ENCODE measurements at places on chromosomes 7 and 10.

DNA sequence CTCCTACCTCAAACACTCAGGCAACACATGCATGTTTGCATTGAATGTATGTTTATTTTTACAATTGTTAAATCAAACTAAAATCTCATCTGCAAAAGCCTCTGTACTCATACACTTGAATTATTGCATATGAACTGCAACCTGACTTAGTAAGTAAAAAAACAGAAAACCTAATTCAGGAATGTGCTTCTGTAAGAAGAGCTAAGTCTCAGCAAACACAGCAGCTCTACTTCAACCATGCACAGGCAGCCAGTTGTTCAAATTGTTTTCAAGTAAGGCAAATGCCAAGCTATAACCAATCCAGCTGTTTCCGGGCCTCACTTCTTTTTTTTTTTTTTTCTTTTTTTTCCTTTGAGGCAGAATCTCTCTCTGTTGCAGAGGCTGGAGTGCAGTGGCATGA, 93.5 kb upstream of the MALRD1 start:
- no peak for DNase-seq

- no peak for DNase-seq
Observed at GRCh38 chr7:159017741-159018140, 126.9 kb downstream of the VIPR2 start.

- no peak for DNase-seq
Observed at GRCh38 chr7:156058248-156058647, 246.0 kb upstream of the SHH start.

DNA sequence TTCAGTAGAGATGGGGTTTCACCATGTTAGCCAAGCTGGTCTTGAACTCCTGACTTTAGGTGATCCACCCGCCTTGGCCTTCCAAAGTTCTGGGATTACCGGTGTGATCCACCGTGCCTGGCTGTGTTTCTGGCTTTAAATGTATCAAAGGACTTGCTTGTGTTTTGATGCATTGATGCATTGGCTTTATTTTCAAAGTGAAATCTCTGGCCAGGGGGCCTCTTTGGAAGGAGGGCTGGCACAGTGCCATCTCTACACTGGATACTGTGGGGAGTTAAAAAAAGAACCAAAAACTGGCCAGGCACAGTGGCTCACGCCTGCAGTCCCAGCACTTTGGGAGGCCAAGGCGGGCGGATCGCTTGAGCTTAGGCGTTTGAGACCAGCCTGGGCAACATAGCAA, 16.0 kb downstream of the MNX1 start:
- no peak for DNase-seq

DNA sequence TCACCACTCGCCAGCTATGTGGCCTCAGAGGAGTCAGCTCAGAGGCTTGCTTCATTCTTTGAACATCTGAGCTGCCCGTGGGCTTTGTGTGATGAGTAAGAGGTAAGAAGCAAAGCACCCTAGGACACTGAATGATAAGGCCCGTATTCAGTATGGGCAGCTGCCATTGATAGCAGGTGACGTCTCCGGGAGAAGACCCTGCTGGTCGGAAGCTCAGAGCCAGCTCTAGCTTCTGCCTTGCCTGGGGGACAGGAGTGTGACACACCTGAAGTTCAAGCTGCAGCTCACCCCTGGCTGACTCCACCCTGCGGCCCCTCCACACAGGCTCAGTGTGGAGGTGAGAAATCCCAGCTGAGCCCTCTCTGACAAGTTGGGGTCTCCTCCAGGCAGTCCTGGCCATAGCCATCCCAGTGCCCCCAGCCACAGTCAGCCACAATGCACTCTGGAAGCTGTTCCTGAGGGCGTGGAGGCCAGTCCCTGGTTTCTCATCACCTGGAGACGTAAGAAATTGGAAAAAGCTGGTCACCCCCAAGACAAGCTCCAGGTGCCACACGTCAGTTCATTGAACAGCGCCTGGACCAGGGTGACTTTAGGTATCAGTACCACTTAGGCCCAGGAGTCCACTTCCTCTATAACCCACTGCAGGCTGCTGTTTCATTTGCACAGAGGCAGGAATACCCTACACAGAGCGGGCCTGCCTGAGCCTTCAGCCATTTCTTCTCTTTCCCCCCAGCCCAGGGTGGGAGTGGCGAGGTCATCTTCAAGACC, 164.9 kb upstream of the RHEB start:
- no peak for DNase-seq

DNA sequence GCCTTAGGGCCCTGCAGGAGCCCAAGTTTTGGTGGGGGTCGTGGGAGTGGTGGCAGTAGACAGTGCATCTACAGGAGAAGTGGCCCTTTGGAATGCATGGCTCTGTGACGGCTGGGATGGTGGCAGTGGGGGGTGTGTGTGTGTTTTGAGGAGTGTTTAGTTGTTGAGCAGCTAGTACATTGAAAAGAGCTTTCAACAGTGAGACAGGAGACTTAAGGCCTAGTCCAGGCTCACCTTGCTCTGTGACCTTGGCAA, 27.1 kb downstream of the ZNF775 start:
- DNase-seq, result no peak

DNA sequence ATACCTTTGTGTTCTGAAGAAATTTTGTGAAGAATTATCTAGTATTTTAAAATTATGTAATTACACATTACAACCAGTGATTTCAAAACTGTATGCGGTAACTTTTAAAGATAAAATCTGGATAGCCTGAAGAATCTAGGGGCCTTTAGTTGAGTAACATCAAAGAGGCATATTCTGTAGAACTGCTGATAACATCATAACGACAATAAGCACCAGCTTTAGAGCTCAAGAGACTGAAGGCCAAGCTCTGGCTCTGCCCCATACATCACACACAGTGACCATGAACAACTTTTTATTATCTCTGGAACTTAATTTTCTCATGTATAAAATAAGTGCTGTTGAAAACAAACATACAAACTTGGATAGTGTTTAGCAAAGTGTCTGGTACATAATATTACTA, 121.1 kb upstream of the RHOBTB1 start:
- no peak for DNase-seq

DNA sequence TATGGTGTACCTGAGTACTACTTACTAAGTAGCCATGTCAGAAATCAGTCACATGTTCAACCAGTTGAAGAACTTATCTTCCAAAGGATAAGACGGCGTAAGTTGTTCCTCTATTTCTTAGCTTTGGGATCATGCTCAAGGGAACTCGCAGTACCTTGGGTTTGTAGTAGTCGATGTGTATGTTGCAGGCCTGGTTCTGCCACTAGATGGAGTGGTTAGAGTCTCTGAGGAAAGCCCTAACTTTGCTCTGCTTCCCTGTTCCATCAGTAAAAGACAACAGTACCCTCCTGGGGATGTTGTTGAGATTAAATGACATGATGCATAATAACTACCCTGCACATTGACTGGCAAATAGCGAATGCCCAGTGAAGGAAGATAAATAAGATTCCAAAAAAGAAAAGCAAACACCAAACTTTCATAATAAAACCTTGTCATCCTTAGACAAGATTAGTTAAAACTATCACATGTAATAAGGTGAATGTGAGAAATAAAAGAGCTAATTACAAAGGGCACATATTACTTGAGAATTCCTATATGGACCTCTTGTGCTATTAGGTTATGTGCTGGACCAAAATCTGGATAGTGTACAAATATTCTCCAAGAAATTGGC, 165.9 kb downstream of the ABCA13 start:
- DNase-seq, result no peak

GRCh38 chr10:33459602-33460001, 125.1 kb upstream of the NRP1 start:
- no peak for DNase-seq

DNA sequence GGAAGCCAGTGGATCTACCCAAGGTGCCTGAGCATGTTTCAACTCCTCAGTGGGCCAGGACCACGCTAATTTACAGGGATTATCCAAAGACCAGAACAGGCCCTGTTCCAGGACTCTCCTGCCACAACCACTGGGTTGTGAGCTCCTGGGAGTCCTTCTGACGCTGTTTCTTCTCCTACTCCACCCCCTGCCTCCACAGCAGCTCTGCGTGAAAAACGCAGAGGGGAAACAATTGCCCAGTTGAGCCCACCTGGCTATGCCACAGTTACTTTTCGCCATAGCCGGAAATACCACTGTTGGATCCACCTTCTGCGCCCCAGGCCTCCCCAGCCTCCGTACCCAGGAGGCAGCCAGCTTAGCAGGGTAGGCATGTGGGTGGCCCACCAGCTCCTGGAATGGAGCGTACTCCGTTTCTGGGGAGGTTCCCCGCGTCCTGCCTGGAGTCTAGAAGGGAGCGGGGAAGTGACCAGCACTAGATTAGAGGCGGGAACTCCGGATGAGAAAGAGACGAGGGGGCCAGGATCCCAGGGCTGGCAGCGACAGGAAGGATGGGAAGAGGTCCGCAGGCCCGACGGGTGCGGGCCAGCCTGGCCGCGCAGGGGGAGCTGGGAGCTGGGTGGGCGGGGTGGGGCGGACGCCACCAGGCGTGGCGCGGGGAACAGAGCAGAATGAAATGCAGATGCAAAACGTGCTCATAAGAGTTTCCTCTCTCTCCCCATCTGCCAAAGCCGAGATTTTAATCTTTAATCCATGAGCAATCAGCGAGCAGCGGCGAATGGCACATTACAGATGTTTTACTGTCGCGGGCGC, 32.1 kb upstream of the PAX2 start:
- DNase-seq, result no peak

- no peak for DNase-seq
Observed at GRCh38 chr10:49281461-49281860, 17.5 kb upstream of the C10orf71 start.

- DNase-seq, result peak; percentile 83
Observed at GRCh38 chr10:71713135-71714030, 6.2 kb downstream of the C10orf105 start.

- DNase-seq, result no peak
Observed at GRCh38 chr10:92238586-92239098, 52.2 kb downstream of the CPEB3 start.

GRCh38 chr7:137998250-137998649, 3.6 kb downstream of the CREB3L2 start:
- no peak for DNase-seq

GRCh38 chr10:121282797-121283515, 315.3 kb downstream of the FGFR2 start:
- DNase-seq, result no peak

GRCh38 chr7:8128449-8129317, 133.3 kb downstream of the ICA1 start:
- DNase-seq, result no peak

DNA sequence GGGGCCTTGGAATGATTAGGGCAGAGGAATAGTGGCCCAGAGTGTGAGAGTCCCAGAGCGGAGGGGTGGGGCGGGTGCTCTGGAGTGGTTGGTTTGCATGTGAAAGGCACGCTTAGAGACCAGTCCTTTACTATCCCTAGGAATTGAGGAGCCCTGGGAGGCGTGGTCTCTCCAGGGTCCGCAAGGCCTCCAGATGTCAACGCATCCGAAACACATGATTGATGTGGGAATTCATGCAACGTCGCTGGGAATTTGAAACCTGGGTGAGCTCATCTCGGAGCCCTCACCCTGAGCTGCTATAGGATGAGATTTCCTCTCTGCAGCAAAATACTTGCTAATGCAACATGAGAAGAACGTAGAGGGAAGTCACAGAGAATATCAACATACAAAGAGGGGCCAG, 51.2 kb downstream of the NPTX2 start:
- DNase-seq, result no peak

- DNase-seq, result no peak
Observed at GRCh38 chr7:101934618-101935017, 117.2 kb downstream of the CUX1 start.

- DNase-seq, result no peak
Observed at GRCh38 chr7:16661924-16662323, 15.9 kb downstream of the BZW2 start.

DNA sequence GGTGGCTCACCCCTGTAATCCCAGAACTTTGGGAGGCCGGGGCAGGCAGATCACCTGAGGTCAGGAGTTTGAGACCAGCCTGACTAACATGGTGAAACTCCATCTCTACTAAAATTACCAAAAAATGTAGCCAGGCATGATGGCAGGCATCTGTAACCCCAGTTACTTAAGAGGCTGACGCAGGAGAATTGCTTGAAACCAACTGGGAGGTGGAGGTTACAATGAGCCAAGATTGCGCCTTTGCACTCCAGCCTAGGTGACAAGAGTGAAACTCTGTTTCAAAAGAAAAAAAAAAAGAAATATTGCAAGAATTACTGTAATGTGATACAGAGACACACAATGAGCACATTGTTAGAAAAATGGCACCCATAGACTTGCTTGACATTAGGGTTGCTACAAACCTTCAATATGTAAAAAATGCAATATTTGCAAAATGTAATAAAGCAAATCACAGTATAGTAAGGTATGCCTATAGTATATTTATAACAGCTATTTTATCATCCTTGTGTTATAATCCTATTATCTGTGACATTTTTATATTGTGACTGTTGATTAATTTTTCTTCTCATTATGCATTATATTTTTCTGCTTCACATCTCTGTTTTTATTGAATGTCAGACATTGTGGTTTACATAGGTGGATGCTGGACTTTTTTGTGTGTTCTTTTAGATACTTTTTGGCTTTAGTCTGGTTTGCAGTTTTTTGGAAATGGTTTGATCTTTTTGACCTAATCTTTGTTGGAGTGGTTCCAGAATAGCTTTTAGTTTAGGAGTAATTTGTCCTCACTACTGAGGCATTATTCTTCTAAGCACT, 55.4 kb upstream of the HELLS start:
- DNase-seq, result no peak

GRCh38 chr10:116111483-116112095, 161.4 kb downstream of the GFRA1 start:
- DNase-seq, result no peak

DNA sequence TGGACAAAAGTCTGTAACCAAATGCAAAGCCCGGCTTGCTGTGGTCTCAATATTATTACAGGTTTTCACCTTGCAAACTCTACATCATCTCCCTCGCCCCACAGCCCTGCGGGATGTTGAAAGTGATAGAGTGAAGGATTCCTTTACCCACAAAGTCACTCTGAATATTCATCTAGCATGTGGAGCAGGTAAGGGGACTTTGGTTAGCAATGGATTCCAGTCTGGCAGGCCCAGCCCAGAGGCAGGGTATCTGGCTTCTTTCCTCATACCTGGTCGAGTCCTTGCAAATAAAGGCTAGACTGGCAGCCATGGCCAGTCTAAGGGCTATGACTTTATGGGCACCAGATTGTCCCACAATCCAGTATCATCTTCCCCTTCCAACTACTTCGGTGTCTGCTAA, 3.2 kb downstream of the TAS2R40 start:
- no peak for DNase-seq

DNA sequence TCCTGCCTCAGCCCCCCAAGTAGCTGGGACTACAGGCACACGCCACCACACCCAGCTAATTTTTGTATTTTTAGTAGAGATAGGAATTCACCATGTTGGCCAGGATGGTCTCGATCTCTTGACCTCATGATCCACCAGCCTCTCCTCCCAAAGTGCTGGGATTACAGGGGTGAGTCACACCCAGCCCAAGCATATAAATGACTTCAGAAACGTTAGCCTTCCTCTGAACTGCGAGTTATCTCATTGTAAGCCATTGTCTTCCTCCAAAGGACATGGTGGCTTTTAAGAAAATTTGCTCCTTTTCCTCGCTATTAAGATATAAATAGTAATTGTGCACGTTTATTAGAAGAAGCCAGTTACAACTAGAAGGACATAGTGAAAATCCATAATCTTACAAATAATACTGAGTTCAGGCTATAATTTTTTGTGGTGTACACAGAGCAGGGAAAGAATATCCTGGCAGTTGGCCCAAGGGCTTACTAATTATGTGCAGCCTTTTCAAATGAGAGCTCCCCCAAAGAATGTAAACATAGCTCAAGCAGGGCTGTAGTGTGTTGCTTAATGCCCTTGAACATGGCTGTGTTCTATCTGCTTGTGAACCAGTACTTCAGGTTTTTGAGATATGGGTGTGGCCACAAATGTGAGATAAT, 495.8 kb downstream of the PARD3 start:
- DNase-seq, result no peak
